ENCODE measurements at places on chromosomes 12 and 14. TPM values are rescaled to one million over a fixed set of nuclear protein-coding genes. Genes with fewer than 3 reads are reported as not detected.

DNA sequence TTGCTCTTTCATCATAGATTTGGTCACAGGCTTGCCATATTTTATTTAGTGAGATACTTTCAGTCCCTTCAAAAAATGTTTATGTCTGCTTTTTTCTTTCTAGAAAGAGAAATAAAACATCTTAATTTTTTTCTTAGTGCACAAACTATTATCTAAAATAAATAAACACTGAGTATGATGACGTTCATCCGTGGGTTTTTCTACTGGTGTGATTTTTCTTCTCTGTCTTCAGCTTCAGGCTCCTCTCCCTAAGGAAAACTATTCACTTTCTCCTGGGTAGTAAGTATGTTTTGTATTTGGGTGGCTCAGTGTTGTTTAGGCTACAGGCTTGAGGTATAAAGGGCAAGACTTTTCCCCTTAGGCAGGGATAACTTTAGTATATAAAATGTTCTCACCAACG, 154.7 kb downstream of the DACT1 start:
- peaks cover 7% of the 10 kb centered on the region for H3K27me3 ChIP-seq
- no peak overlapping the region for H3K27ac ChIP-seq
- H3K4me3 ChIP-seq: no peak overlapping the region
- no peaks in the 10 kb centered on the region for H3K36me3 ChIP-seq
- H3K4me1 ChIP-seq: no peaks in the 10 kb centered on the region

GRCh38 chr12:59115995-59116394, 195.7 kb upstream of the LRIG3 start:
- H3K36me3 ChIP-seq: no peaks in the 10 kb centered on the region
- H3K27ac ChIP-seq: no peak overlapping the region
- no peaks in the 10 kb centered on the region for H3K4me1 ChIP-seq
- no peak for DNase-seq
- no peaks in the 10 kb centered on the region for H3K27me3 ChIP-seq

KLRD1 gene
- 7.6 TPM for total RNA-seq

DNA sequence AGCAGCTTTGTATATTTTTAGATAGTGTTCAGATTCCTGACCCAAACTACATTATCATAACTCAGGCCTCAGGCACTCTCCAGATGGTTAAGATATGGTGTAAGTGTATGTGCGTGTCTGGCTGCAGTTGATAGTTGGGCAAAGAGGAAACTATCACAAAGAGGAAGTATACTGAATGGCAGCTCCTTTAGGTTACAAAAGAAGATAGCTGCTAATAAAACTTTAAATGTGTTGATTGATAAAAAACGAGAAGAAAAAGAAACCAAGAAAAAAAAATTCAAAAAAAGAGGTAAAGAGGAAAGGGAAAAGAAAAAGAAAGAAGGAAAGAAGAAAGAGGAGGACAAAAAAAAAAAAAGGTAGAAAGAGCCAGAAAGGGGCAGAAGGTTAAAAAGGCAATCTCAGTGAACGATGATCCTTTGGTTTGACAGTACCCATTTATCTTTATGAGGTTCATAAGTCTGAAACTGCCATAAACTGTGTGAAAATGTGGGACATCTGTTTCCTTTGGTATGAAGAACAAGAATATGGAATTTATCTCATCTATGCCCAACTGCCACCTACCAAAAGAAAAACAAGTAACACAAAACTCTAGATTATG, 42.2 kb downstream of the TAOK3 start:
- H3K4me1 ChIP-seq: peaks cover 9% of the 10 kb centered on the region
- no peak for DNase-seq
- H3K27ac ChIP-seq: no peak overlapping the region
- H3K4me3 ChIP-seq: no peak overlapping the region
- H3K27me3 ChIP-seq: no peaks in the 10 kb centered on the region

KLHDC1 gene
- 0.95 TPM for total RNA-seq

DNA sequence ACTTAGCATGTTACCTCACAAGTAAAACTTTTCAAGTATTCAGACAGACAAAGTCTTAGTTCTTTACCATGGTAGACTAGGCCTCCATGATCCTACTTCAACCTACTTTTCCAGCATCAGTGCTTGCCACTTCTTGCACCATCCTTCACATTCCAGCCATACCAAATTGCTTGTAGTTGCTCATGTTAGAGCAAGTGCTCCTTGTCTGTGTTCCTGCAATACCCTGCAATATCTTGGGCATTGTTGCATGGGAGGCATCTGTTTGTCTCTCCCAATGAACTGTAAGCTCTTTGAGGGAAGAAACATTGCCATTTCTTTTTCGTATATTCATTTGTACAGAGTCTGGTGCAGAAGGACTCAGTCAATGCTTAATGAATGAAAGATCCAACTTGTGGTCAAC, 78.0 kb downstream of the SRGAP1 start:
- H3K4me3 ChIP-seq: no peak overlapping the region
- no peaks in the 10 kb centered on the region for H3K36me3 ChIP-seq

DCAF4 gene
- 17.5 TPM for total RNA-seq

- no peaks in the 10 kb centered on the region for H3K36me3 ChIP-seq
- DNase-seq: peak; percentile 63
- peaks cover 8% of the 10 kb centered on the region for H3K27me3 ChIP-seq
- H3K4me3 ChIP-seq: no peak overlapping the region
Measured at GRCh38 chr12:66409195-66409871, 107.0 kb downstream of the HELB start.

RFX4 gene
- total RNA-seq: not detected

SNAPC1 gene
- 6.4 TPM for total RNA-seq

- peaks cover 28% of the 10 kb centered on the region for H3K4me1 ChIP-seq
- no peak for DNase-seq
- H3K36me3 ChIP-seq: peaks cover 15% of the 10 kb centered on the region
- no peaks in the 10 kb centered on the region for H3K27me3 ChIP-seq
- no peak overlapping the region for H3K27ac ChIP-seq
- H3K4me3 ChIP-seq: no peak overlapping the region
Measured at GRCh38 chr12:47860279-47860841, 40.7 kb upstream of the HDAC7 start.

FOXN3 gene
- 72.7 TPM for total RNA-seq

GRCh38 chr12:57741413-57741789, 2.9 kb upstream of the AGAP2 start:
- H3K4me1 ChIP-seq: peaks cover 62% of the 10 kb centered on the region
- no peaks in the 10 kb centered on the region for H3K27me3 ChIP-seq
- peak overlapping the region; percentile 90 for H3K4me3 ChIP-seq
- H3K36me3 ChIP-seq: peaks cover 33% of the 10 kb centered on the region

DNA sequence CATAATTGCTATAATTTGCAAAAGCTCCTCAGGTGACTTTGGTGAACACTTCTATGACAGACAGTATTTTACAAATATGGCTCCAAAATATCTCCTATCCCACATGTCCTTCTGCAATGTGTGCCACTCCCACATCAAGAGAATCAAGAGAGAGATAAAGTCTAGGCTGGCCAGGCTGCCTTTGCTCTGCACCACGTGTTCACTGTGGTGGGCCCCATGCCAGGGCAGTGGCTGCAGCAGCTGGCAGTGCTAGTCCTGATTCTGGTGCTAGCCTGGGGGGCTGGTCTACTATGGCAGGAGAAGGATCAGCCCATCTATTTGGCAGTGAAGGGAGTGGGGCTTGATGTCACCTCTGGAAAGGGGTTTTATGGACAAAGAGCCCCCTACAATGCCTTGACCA, 86.3 kb downstream of the DRAM1 start:
- no peaks in the 10 kb centered on the region for H3K27me3 ChIP-seq
- no peak for DNase-seq
- H3K4me3 ChIP-seq: no peak overlapping the region
- H3K4me1 ChIP-seq: peaks cover 13% of the 10 kb centered on the region
- H3K27ac ChIP-seq: no peak overlapping the region

DNA sequence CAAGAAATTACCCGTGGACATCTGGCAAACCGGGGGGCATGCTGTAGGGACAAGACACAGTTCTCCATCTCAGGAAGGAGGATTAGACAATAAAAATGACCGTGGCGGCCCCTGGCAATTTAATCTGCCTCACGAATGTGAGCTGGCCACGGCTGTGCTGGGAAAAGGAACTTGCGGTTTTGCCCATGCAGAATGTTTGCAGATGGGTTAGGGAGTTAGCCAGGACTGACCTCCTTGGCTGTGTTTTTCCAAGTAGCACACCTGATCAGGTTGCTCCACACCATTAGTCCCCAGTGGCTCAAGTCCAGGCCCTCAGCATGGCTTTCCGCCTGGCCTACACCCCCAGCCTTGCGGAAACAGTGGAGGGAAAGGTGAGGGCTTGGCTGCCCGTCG, 20.8 kb downstream of the TPCN1 start:
- no peaks in the 10 kb centered on the region for H3K27me3 ChIP-seq
- no peak overlapping the region for H3K4me3 ChIP-seq
- H3K36me3 ChIP-seq: peaks cover 7% of the 10 kb centered on the region
- H3K4me1 ChIP-seq: peaks cover 8% of the 10 kb centered on the region
- no peak for DNase-seq
- no peak overlapping the region for H3K27ac ChIP-seq

DNA sequence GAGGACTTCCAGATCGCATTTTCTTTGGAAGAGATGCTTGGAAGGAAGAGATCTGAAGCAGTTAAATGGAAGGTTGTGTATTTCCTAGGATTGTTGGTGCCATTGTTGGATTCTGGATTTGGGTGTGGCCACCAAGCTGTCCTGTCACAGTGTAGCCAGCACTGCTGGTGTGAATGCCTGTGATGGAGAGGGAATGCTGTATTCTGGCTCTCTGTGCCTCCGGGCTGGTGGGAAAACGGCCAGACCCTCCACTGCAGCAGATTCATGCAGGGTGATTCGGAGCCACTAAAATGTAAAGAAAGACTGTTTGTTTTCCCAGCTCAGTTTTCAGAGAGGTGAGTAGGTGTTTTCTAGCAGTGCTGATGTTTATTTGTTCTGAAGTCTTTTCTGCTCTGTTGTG, 30.7 kb upstream of the MANSC4 start:
- DNase-seq: no peak
- H3K4me1 ChIP-seq: peaks cover 32% of the 10 kb centered on the region
- no peak overlapping the region for H3K27ac ChIP-seq
- H3K4me3 ChIP-seq: no peak overlapping the region

RNF212B gene
- total RNA-seq: not detected

C1QL4 gene
- total RNA-seq: not detected

LRTM2 gene
- total RNA-seq: not detected

GRCh38 chr12:31768046-31768445, 39.2 kb upstream of the AMN1 start:
- peaks cover 6% of the 10 kb centered on the region for H3K4me1 ChIP-seq
- H3K4me3 ChIP-seq: no peak overlapping the region
- H3K27me3 ChIP-seq: no peaks in the 10 kb centered on the region
- peaks cover 5% of the 10 kb centered on the region for H3K36me3 ChIP-seq
- no peak for DNase-seq

GRCh38 chr12:14399871-14400270, 34.4 kb downstream of the ATF7IP start:
- peak overlapping the region; percentile 47 for H3K4me3 ChIP-seq
- H3K27ac ChIP-seq: peak overlapping the region; percentile 71
- H3K36me3 ChIP-seq: peaks cover 45% of the 10 kb centered on the region
- DNase-seq: no peak
- H3K27me3 ChIP-seq: no peaks in the 10 kb centered on the region
- peaks cover 86% of the 10 kb centered on the region for H3K4me1 ChIP-seq

DNA sequence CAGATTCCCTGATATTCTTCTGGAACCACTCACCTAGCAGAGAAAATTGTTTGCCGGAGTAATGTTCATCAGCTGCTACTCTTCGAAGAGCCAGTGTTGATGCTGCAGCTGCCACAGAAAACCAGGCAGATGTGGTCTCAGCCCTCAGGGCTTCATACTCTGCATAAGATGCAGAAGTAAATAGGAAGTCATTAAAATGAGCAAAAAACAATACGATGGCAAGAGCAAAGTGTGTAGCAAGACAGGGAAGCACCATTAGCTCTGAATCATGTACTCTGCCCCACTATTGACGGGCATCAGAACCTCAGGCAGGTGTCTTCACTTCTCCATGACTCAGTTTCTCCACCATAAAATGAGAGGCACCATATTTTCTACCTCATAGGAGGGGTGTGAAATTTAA, 991.6 kb upstream of the TMEM132C start:
- H3K27ac ChIP-seq: no peak overlapping the region
- no peaks in the 10 kb centered on the region for H3K27me3 ChIP-seq
- H3K36me3 ChIP-seq: no peaks in the 10 kb centered on the region
- peaks cover 7% of the 10 kb centered on the region for H3K4me1 ChIP-seq
- no peak for DNase-seq

DNA sequence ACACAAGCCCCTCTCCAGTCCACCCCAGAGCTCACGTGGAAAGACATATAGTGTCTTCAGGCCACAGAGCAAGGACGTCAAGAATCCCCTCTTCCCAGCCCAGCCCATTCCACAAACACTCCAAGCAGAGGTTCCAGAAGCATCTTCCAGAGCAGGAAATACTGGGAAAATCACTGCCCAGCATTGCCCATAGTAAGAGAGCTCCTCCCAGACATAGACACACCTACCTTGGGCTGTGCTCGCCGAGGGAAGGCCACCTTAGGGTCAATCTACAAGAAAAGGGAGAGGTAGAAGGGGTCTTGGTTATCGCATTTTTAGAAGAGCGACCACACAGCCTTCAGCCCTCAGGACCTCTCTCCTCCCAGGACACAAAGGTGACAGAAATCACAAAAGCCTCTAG, 4.5 kb downstream of the MSI1 start:
- no peak for DNase-seq
- no peak overlapping the region for H3K4me3 ChIP-seq
- H3K4me1 ChIP-seq: peaks cover 3% of the 10 kb centered on the region
- no peak overlapping the region for H3K27ac ChIP-seq

DNA sequence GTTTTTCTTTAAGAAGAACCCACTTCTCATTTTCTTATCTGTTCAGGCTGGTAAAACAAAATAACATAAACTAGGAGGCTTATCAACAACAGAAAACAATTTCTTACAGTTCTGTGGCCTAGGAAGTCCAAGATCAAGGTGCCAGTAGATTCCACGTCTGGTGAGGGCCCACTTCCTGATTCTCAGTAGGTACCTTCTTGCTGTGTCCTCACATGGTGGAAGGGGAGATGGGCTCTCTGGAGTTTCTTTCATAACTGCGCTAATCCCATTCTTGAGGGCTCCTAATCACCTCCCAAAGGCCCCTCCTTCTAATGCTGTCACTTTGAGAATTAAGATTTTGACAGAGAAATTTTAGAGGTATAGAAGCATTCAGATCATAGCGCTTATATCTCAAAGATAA, 33.4 kb downstream of the TXNRD1 start:
- no peaks in the 10 kb centered on the region for H3K36me3 ChIP-seq
- H3K4me3 ChIP-seq: no peak overlapping the region
- H3K27ac ChIP-seq: no peak overlapping the region
- H3K27me3 ChIP-seq: peaks cover 7% of the 10 kb centered on the region
- no peaks in the 10 kb centered on the region for H3K4me1 ChIP-seq
- no peak for DNase-seq

FOXG1 gene
- total RNA-seq: not detected

SLC6A13 gene
- total RNA-seq: 0.26 TPM

TAS2R46 gene
- 1.5 TPM for total RNA-seq

DNA sequence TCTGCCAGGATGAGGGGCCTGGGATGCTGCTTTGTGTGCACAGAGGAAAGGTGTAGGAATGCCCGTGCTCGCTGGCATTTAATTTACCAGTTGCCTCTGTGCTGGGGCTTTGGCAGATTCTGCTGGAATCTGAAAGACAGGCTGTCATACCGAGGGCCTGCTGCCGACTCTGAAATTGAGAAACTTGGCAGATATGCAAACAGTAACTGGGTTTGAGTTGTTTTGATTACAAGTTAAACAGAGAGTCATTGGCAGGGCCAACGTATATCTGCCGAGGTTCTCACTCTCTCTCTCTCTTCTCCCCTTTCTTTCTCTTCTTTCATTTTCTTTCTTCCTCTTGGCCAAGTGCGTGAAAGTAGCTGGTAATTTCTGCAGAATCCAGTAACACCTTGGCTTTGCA, 618.7 kb downstream of the VRK1 start:
- peaks cover 9% of the 10 kb centered on the region for H3K27me3 ChIP-seq
- no peak overlapping the region for H3K27ac ChIP-seq
- no peak overlapping the region for H3K4me3 ChIP-seq
- no peak for DNase-seq
- peaks cover 12% of the 10 kb centered on the region for H3K4me1 ChIP-seq

OTOGL gene
- total RNA-seq: not detected

Measured in activated CD8-positive, alpha-beta T cell treated with anti-CD3 and anti-CD28 coated beads, Interleukin-2, amount 10 ng/mL, durations not matched to agents 7 days and 5 days (primary cell).